ENCODE measurements at places on chromosomes 2 and 18.

DNA sequence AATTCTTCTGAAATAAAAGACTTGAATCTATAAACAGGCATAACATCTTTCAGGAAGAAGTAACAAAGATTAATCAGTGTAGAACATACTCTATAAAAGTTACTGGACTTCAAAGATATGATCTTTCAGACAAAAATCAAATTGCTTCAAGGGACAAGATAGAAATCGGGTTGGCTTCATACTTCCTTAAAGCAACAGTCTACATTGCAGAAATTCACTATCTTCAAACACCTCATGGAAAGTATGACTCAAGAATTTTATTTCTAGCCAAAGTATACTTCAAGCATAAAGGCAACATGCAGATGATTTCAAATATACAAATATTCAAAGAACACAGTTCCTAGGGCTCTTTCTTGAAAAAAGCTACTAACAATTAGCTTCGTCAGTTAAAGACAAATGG is 240.7 kb downstream of the SRBD1 start:
- no peak for DNase-seq

DNA sequence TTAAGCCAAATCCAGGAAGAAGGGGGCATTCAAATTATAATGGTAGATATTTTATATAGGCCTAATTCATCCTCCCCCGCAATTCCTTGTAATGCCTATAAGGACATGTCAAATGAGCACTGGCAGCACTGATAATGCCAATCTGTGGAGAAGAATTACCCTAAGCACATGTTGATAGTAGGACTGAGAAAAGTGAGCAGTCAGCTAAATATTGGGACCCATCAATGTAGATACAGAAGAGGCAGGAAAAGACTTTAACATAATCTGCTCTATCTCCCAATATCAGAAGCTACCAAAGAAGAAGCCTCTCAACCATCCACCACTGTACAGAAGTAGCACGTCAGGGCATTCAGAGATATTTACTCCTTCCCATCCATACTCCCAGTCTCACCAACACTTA is 101.3 kb upstream of the REG3A start:
- no peak for DNase-seq

DNA sequence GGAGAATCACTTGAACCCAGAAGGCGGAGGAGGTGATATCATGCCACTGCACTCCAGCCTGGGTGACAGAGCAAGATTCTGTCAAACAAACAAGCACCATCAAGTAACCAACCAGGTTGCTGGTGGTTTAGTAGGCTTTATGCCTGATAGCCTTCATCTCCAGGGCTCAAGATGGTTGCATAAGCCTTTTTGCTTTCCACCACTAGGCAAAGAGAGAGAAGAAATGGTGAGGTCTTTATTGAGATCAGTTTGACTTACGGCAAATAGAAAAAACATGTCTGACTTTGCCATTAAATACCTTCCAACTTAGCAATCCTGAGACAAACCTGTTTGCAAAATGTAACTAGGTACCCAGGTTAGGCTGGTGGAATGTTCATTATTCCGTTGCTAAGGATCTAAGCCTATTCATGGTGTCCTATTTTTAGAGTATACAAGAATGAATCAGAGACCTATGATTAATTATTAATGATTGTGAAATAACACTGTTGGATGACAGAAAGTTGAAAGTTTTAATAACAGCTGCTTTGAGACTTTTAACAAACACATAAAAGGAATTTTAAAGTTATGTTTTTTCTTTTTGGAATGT is 53.5 kb upstream of the SLC38A11 start:
- DNase-seq: no peak

DNA sequence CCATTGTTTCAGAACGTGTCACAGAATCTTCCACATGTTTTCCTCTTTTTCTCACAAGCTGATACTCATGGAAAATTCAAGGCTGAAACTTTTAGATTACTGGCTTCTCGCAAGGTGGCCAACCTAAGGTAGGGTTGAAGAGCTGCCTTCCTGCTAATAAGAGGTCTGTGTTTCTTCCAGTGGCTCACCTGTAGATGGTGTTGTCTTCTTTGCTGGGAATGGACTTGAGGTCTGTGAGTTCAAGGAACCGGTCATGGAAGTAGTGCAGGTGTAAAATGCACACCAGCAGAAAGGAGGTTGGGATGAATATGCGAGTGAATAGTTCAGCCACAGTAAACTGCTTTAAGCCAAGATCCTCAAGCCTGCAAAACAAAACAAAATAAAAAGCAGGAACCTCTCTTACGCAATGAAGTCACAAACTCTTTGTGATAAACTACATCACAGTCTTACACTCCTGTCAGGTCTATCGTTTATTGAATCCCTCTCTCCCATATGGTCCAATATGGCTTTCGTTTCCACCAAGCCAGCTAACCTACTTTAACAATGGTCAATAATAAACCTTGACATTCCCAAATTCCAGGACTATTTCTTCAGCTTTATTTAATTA is 258.9 kb downstream of the NAPG start:
- DNase-seq: no peak

- DNase-seq: no peak
Measured at GRCh38 chr2:204538182-204539018, 6.9 kb upstream of the PARD3B start.

- DNase-seq: no peak
Measured at GRCh38 chr2:118849226-118850167, 2.0 kb upstream of the EN1 start.

GRCh38 chr2:24971286-24971535 is 544 bp downstream of the DNAJC27 start:
- DNase-seq: peak; percentile 31

Measured in CD4-positive, alpha-beta T cell (primary cell).